ENCODE measurements at places on chromosomes 12 and 14.

DNA sequence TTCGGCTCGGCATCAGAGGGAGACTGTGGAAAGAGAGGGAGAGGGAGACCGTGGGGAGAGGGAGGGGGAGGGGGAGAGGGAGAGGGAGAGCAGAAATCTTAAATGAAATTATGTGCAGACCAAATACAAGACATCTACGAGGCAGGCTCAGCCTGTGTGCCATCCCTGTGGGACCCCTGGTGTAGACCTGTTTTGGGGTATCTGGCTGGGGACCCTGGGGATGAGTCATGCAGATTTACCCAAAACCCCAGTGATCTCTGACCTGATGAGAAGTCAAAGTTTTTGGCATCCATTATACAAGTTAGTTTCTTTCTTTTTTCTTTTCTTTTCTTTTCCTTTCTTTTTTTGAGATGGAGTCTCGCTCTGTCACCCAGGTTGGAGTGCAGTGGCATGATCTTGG, 44.4 kb downstream of the ADGRD1 start:
- no peak for DNase-seq

GRCh38 chr14:84826294-84826693, 703.6 kb upstream of the FLRT2 start:
- no peak for DNase-seq

DNA sequence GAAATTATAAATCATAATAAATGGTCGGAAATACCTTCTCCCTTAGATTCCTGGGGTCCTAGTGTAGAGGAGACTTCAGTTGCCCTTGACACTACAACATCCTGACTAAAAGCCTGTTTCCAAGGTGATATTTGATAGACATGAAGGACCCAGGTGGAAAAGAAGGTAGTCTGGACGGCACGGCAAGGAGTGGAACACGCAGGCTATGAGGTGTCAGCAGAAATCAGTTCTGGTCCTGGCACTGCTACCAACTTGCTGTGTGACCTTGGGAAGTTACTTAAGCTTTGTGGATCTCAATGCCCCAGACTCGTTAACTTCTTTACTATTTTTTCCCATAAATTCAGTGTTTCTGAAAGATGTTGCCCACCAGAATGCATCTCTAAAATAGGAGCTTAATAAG, 36.9 kb upstream of the BCL2L14 start:
- DNase-seq: no peak

DNA sequence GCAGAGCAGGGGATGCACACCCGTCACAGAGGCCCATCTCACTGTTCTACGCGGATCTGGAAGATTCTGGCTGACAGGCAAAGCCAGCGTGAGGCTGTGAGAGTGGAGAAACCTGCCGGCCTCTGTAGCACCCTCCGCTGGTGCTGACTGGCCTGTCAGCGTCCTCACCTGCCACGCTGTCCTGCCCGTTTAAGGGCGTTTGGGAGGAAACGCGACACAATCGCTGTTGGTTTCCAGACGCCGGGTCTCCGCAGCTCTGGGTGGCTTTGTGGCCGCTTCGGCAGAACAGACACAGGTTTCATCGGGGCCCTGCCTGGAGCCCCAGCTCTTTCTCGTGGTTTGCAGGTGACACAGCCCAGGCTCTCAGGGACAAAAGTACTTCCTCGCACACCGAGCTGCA, 70.6 kb downstream of the NOC4L start:
- no peak for DNase-seq

DNA sequence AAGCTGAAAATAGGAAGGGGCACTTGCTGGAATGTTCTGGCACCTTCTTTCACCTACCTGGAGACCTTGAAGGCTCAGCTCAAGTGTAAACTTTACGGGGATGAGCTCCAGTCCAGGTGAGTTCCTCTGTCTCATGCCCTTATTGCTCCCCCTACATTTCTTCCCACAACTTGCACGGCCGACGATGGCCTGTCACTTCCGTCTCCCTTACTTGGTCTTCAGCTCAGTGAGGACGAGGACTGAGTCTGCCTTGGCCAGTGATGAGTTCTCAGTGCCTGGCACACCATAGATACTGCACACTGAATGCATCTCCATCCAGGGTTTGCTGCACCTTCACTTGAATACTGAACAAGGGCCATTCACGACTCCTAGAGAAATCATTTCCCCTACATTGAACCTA, 21.4 kb downstream of the ADGRD1 start:
- DNase-seq: no peak

DNA sequence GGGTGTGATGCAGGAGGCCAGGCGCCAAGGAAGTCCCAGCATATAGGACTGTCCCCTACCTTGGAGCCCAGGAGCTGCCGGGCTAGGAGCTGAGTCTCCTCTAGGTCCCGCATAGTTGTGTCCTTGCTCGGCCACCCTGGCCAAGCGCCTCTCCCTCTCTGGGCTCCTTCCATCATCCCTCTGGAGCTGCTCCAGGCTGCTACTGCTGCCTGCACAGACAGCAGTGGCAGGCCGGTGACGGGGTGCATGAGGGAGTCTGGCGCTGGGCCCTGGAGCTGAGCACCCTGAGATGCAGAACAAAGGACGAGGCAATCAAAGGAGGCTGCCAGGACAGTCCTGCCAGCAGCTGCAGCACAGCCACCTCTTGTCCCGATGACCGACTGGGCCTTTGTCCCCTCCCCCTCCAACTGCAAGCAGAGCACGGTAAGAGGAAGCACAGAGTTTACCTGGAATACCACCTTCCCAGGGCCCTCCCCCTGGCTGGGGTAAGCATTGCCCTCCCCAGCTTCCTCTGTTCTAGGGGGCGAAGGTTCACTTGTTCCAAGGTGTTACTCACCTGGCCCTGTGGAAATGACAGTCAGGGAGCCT, 10.4 kb downstream of the DTX1 start:
- DNase-seq: no peak

DNA sequence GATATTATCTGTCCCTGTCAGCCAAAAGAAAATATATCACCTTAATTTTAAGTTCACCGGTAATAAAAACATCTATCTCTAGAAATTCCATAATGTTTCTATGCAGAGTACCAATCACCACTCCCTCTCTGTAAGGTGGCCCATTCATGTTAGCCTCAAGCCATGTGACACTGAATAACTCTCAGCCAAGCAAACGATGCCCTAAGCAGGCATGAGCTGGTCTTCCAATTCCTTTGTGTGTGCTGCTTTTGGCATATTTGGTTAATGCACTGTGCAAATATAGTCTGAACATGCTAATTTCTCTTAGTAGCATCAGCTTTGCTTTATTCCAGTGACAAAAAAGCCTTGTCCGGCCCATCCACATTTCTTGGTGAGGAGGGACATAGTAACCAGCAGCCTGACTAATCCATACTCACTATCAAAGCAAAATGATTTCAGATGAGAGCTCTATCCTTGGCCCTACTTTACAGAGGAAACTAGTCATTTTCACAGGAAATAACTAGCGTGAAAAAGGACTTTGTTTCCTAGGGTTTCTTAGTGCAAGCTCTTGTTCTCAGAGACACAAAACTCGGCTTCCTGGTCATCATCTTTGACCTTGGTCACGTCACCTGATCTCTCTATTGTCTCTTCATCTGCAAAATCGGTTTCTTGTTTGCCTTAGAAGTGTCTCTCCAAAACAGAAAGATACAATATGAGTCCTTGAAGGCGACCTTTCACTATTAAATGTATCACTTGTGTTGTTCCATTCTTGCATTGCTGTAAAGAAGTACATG, 59.2 kb upstream of the RTRAF start:
- no peak for DNase-seq
